ENCODE measurements at places on chromosomes 6 and 20.

DNA sequence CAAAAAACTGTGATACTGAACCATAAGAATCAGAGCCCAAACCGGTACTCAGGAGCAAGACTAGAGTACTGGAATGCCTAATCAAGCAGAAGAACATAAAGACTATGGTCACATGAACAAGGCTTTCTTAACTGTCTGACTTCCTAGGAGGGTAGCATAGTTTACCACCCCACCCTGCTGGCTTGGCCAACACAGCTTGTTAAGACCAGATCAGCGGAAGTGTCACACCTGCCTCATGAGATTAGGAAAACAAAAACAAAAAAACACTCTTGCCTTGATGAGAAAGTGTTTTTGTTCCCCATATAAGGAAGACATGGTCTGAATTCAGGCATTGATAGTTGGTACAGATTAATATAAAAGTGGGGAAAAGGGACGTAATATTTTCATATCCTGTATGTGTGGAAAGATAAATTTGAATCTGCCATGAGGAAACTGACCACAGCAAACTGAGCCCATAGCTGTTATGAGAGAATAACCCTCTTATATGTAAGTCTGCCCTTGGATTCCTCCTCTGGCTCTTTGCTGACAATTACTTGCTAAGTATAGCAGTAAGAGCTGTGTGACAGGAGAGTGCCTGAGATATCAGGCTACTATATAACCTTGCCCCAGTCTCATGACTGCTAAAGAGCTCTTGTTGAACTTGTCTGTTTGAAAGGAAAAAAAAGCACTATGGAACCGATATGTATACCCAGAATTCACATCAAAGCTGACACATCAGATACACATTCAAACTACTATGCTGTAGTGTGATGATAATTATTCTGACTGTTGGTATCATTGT, 197.1 kb downstream of the EPHA7 start:
- H3K36me3 ChIP-seq, result no peaks in the 10 kb centered on the region
- H3K4me1 ChIP-seq, result no peaks in the 10 kb centered on the region
- no peak overlapping the region for H3K4me3 ChIP-seq
- no peak overlapping the region for H3K27ac ChIP-seq
- no peaks in the 10 kb centered on the region for H3K27me3 ChIP-seq
- no peak for DNase-seq

GRCh38 chr20:36728986-36729385, 16.9 kb downstream of the NDRG3 start:
- no peaks in the 10 kb centered on the region for H3K27me3 ChIP-seq
- H3K36me3 ChIP-seq, result no peaks in the 10 kb centered on the region
- no peak overlapping the region for H3K4me3 ChIP-seq
- DNase-seq, result no peak
- H3K4me1 ChIP-seq, result no peaks in the 10 kb centered on the region

DNA sequence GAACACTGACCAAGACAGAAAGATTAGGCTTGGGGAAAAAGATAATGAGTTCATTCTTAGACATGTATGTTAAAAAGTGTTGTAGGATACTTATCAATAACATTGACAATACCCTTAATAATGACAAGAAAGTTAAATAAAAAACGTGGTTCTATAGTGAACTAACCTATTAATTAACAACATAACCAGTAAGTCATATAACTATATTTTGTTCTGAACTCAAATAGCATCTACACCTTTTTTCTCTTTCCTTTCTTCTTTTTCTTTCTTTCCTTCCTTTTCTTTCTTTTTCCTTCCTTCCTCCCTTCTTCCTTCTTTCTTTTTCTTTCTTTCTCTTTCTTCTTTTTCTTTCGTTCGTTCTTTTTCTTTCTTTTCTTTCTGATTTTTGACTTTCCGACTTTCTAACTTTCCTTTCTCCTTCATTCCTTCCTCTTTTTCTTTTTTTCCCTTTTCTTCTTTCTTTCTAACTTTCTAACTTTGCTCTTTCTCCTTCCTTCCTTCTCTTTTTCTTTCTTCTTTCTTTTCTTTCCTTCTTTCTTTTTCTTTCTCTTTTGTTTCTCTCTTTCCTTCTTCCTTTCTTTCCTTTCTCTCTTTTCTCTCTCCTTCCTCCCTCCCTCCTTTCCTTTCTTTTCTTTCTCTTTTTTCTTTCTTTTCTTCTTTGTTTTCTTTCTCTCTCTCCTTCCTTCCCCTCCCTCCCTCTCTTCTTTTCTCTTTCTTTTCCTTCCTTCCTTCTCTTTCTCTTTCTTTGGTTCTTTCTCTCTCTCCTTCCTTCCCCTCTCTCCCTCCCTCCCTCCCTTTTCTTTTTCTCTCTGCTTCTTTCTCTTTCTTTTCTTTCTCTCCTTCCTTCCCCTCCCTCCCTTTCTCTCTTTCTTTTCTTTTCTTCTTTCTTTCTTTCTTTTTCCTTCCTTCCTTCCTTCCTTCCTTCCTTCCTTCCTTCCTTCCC, 24.6 kb downstream of the PRSS35 start:
- H3K27me3 ChIP-seq, result no peaks in the 10 kb centered on the region
- H3K4me3 ChIP-seq, result no peak overlapping the region
- no peak for DNase-seq
- no peaks in the 10 kb centered on the region for H3K4me1 ChIP-seq

GRCh38 chr6:17583811-17584210, 16.3 kb upstream of the FAM8A1 start:
- H3K36me3 ChIP-seq, result no peaks in the 10 kb centered on the region
- no peaks in the 10 kb centered on the region for H3K27me3 ChIP-seq
- H3K4me3 ChIP-seq, result no peak overlapping the region
- no peak for DNase-seq
- peaks cover 6% of the 10 kb centered on the region for H3K4me1 ChIP-seq

DNA sequence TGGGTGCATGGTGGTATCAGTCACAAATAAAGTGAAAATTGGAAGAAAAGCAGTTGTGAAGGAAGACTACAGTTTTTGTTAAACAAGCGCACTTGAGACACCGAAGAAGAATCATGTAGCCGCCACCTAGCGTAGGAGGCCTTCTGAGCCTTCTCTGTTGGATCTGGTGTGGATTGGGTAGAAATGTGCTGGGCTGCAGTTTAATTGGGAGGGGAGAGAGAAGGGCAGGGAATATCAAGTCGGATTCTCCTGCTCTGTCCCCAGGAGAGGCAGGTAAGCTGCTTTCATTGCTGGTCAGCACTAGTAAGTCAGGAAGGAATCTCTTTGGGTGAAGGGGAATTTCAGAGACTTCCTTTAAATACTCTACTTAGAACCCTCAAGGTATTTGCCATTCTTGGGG, 1.2 kb upstream of the FABP7 start:
- H3K27me3 ChIP-seq, result no peaks in the 10 kb centered on the region
- H3K36me3 ChIP-seq, result no peaks in the 10 kb centered on the region
- H3K4me1 ChIP-seq, result no peaks in the 10 kb centered on the region

DNA sequence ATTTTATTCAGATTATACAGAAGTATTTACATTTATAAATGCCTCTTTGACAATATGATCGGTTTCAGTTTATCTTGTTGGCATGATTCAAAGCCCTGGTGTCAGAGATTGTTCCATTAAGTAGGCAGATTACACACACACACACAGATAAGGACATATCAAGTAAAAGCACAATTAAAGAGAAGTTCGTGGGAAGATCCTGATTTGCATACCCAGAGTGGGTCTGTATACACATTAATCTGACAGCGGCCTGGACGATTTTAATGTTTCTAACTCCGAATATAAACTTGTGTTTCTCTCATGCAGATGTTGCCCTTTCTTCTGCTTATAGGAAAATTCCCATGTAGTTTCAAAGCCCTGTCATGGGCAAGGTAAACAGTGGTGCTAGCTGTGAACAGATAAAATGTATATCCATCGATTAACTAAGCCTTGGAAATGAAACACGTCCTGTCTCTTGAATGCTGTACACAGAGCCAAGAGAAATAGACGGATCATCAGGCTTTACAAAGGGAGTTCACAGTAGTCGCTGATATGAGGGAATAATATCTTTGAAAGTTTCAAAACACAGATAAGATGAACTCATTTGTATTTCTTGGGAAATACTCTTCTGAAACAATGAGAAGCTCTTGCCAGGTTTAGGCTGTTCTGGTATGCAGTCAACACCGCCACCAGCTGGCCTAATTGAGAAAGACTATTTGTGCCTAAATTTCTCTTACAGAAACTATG, 108.2 kb upstream of the GMDS start:
- H3K27me3 ChIP-seq, result no peaks in the 10 kb centered on the region
- H3K4me3 ChIP-seq, result no peak overlapping the region
- no peak overlapping the region for H3K27ac ChIP-seq
- DNase-seq, result no peak

DNA sequence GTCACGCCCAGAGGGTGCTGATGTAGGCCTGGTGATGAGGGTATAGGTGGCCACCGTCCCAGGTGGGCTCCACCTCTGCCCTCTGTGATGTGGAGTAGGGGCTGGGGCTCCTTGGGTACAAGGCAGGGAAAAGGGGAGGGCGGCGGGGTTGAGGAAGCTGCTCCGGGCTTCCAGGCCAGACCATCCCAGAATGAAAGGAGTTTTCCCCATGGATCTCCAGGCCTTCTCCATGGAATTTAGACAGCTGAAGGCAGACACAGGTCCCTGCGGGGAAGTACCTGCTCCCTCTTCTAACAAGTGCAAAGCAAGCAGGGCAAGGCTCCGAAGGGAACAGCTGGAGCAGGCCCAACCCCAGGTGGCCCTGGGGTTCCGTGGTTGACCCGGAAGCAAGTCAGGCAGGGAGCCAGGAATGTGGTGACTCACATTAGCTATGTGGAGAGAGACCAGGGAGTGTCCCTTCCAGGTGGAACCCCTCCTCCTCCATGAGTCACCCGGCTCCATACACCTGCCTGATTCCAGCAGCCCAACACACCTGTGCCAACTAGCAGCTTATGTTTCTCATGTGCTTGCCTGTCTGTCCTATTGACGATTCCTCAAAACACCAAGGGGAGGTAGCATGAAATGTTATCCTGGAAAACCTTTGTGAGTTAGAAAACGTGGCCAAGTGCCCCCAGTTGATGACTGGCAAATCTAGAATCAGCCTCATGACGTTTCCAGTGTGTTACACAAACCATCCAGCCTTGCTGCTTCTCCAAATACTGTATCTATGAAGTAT, 59.7 kb upstream of the SNX9 start:
- H3K27me3 ChIP-seq, result no peaks in the 10 kb centered on the region
- no peak overlapping the region for H3K4me3 ChIP-seq
- peak; percentile 96 for DNase-seq

DNA sequence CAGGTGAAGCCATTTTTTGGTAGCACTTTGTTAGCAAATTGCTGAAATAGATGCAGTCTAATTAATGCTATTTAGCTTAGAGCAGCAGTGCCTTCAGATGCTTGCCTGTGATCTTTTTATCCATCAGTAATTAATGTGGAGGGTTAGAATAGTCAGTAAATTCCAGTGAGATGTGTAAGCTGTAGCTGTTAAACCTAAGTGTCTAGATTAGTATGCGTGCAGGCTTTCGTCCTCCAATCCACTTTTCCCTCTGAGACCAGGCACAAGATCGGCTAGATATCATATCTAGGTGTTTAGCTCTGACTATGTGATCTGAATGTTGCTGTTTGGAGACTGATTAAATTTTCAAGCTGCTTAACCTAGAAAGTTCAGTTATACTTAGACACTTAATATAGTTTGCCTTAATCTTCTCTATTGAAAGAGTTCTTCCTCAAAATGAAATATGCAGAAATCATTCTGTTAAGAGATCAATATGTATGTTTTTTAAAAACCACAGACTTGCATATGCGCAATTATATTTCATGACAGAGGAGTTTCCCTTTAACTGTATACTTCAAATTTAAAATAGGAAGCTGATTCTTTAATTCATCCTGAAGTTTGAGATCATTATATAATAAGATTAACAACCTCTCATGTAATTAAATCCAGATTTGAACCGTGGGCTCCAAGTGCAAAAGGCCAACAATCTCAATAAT, 41.2 kb downstream of the XRN2 start:
- H3K4me3 ChIP-seq, result no peak overlapping the region
- no peak overlapping the region for H3K27ac ChIP-seq
- peaks cover 50% of the 10 kb centered on the region for H3K36me3 ChIP-seq
- no peaks in the 10 kb centered on the region for H3K4me1 ChIP-seq

DNA sequence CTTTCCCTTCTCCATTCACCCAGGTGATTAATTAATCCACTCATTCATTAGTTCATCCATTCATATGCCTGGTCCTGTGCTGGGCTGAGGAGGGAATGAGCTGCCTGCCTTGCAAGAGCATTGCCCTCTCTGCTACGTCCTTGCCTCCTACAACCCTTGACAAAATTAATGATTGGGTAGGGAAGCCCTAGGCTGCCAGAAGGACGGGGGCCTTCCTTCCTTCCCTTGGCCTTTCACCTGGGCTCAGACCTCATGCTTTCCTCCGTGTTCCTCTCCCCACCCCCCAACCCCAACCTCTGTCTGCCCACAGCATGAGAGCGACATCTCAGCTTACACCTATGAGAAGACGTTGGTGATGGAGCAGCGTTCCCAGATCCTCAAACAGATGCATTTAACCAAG, 25.6 kb downstream of the SLC12A5 start:
- DNase-seq, result no peak
- no peaks in the 10 kb centered on the region for H3K36me3 ChIP-seq
- H3K27ac ChIP-seq, result no peak overlapping the region
- H3K27me3 ChIP-seq, result no peaks in the 10 kb centered on the region

DNA sequence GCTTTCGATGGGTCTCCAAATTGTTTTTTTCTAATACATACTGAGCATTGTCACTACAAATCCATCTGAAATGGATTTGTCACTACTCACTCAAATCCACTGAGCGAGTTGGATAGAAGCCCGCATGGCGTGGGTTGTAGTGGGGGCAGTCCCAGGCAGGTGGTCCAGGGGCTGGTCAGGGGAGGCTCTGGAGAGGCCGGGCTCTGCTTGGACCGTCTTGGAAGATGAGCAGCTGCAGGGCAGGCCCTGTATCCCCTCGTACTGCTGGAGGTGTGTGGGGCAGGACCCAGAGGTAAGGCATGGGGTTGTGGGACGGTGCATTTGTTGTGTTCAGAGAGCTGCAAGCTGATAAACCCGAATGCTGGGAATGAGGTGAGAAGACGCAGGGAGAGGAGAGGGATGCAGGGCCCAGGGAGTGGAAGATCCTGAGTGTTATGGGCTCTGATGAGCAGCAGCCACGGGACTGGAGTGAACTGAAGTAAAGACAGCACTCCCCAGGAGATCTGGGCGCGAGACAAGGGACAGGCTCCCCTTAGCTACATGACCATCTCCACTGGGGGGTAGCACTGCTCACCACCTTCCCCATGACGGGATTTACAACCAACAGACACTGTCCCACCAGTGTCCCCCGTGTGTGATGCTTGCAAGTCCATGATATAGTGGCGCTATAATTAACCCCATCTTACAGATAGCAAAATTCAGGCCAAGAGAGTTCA, 45.9 kb downstream of the PSMG4 start:
- H3K4me1 ChIP-seq, result no peaks in the 10 kb centered on the region
- H3K4me3 ChIP-seq, result no peak overlapping the region
- H3K36me3 ChIP-seq, result no peaks in the 10 kb centered on the region
- H3K27me3 ChIP-seq, result no peaks in the 10 kb centered on the region
- no peak overlapping the region for H3K27ac ChIP-seq

DNA sequence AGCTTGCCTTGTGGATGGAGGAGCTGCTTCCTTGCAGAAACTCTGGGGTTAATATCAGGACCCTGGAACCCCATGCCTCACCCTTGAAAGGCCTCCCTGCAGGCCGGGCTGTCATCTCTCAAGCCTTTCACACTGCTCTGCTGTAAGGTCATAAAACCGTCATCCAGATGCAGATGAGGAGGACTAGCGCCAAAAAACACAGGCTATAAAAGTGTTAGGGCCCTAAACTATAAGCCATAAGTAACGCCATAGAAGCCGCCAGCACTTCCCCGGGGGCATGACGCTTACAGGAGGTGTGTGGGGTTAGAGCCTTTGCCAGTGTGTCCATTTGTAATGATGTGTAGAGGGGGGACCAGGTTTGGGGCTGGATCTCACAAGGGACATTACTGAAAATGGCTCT, 47.6 kb downstream of the CDH4 start:
- no peak overlapping the region for H3K27ac ChIP-seq
- no peaks in the 10 kb centered on the region for H3K4me1 ChIP-seq
- no peaks in the 10 kb centered on the region for H3K27me3 ChIP-seq
- no peaks in the 10 kb centered on the region for H3K36me3 ChIP-seq
